ENCODE measurements at places on chromosomes 13 and 19.
A peak's percentile ranks its signal among the peaks of the same experiment; 100 is the strongest.

GRCh38 chr13:99811067-99811700, 160.4 kb downstream of the ZIC5 start:
- DNase-seq, result no peak

DNA sequence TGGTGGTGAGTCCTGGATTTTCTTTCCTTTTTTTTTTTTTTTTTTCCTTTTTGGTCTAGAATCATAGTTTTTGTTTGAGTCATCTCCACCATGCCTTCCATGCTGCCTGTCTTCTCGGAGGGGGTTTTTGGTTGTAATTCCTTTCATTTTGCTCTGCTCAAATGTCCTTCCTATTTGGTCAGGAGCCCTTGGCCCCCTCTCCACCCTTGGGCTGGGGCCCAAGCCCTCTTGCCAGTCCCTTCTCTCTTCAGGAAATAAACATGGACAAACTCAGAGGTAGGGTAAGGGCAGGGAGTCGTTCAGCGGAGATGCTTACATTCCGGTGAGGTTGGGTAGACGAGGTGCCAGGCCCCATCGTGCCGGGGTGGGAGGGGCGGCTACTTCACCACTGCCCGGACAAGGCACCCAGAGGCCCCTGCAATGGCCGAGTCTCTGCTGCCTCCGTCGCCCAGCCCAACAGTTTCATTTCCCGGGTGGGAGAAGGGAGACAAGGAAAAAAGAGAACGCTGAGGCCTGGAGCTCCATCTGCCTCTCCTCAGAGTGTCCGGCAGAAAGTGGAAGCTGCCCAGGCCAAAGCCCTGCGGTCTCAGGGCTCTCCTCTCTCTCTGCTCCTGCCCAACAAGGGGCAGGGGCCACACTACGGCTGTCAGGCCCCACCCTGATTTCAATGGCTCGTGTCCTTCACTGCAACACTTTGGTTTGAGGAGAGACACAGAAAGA, 12.7 kb downstream of the ZNF574 start:
- DNase-seq, result no peak

GRCh38 chr13:66745307-66745706, 484.8 kb downstream of the PCDH9 start:
- DNase-seq, result no peak

DNA sequence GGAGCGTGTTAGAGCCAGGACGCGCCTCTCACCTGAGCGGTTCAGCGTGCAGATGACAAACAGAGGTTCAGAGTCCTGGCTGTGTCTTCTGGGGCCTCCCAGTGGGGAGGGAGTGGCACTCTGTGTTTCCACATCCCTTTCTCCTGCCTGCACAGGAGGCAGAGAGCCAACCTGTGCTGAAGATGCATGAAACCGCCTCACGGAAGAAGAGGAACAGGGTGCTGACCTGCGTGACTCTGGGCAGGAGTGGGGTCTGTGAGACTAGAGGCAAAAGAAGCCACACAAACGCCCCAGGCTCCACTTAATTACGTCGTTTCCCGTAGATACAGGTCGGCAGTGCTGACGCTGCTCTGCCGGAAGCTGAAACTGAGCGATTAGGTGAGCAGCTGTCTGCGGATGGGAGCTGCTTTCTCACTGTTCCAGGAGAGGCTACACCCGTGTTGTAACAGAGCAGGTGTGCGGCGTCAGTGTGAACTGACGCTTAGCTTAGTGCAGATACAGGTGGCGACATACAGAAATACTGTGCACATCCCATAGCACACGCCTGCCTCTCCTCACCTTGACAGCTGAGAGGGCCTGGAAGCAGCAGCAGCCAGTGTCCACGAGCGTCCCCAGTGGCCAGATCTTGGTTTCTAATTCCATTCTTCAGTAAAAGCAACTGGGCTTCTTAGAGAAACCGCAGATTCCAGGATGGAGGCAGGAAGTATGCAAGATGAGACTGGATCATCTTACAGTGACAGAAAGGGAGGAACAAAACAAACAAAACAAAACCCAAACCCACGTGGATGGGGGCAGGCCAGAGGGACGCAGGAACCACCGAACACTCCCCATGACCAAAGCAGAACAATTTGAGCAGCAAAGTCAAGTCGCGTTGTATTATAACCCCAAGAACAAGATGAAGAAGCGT, 37.7 kb upstream of the MCF2L start:
- no peak for DNase-seq

GRCh38 chr13:78012046-78012445, 93.4 kb upstream of the EDNRB start:
- no peak for DNase-seq

- DNase-seq, result no peak
Measured at GRCh38 chr13:74977498-74977897, 504.5 kb downstream of the TBC1D4 start.

GRCh38 chr19:7415163-7415856, 66.6 kb downstream of the ARHGEF18 start:
- no peak for DNase-seq

- DNase-seq, result no peak
Measured at GRCh38 chr19:3788996-3789778, 3.0 kb upstream of the MATK start.

GRCh38 chr19:47226426-47227351, 4.3 kb downstream of the BBC3 start:
- DNase-seq, result peak; percentile 57

GRCh38 chr19:39200803-39201115, 3.3 kb downstream of the SYCN start:
- DNase-seq, result no peak

DNA sequence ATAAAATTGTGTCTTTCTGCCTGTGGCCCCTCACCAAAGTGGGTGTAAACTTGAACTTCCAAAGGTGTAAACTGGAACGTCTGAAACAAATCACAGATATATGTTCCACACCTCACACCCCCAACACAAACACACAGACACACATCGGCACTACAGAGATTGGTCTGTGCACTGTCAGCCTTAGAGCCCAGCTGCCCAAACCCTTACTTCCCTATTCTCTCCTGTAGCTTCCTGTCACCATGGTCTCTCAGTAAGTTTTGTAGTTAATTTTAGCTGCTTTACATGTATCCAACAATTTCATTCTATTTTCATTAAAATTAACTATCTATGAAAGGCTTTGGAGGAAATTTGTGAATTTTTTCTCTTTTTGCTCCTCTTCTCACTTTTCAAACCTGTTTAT, 5.4 kb downstream of the TM9SF2 start:
- DNase-seq, result no peak

DNA sequence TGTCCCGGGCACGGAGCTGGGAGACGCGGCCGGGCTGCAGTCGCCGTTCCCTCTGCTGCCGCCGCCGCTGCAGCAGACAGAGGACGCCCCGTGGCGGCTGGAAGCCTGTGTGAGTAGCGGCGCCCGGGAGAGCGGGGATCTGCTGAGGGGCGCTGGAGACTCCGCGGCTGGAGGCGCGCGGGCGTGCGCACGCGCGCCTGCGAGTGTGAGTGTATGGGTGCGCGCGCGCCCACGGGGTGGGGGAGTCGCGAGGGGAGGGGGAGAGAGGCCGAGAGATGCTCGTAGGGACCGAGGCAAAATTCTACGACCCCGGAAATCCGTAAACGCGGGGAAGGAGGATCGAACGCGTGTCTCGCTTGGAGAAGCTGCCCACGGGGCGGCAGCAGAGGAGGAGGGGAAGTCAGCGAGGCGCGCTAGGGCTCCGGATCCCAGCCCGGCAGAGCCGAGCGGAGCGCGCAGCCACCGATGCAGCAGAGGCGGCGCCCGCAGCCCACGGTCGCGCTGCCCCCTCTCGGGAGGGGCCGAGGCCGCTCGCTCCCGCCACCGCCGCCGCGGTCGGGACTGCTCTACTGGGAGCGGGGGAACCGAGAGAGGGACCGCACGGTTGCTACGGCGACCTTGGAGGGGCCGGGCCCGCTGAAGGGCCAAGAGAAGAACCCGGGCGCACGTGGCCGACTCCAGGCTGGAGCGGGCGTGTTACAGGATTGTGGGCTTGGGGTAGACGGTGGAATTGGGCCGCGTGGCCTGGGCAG, at the start of gene ENOX1:
Gene ENOX1 (minus strand): TSS at position 207 of the 752 bp plus-strand sequence.
- no peak for DNase-seq

- no peak for DNase-seq
Measured at GRCh38 chr13:19632915-19633478, 462 bp upstream of the MPHOSPH8 start.

GRCh38 chr19:18100710-18101109, 3.1 kb downstream of the MAST3 start:
- DNase-seq, result no peak

DNA sequence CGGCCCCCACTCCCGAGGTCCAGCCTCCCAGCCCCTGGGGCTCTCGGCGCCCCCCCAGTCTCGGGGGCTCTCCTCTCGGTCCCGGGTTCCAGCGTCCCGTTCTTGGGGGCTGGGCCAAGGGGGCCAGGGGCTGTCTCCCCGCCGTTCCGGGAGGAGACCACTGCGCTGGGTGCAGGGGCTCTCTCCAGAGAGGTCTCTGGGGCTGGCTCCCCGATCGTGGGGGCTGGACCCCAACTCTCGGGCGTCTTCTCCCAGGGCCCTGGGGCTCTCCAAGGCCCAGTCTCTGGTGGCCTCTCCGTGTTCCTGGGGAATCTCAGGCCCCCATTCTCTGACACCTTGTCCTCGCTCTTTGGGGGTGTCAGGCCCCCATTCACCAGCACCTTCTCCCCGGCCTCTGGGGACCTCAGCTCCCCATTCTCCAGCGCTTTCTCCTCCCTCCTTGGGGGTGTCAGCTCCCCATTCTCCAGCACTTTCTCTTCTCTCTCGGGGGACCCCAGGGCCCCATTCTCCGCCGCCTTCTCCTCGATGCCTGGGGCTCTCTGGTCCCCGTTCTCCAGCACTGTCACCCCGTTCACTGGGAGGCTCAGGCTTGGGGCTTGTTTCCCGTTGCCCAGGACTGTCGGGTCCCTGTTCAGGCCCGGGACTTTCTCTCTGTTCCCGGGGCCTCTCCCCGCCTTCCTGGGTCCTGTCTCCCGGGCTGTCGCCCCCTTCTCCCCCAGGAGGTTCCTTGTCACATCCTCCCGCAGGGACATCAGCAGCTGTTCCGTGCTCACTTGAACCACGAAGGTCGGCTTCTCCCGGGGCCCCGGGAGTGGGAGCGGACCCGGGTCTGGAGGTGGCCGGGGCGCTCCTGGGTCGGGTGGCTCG, 13.7 kb downstream of the LMTK3 start:
- DNase-seq, result no peak

GRCh38 chr19:38478273-38478971, 44.9 kb downstream of the RYR1 start:
- no peak for DNase-seq

DNA sequence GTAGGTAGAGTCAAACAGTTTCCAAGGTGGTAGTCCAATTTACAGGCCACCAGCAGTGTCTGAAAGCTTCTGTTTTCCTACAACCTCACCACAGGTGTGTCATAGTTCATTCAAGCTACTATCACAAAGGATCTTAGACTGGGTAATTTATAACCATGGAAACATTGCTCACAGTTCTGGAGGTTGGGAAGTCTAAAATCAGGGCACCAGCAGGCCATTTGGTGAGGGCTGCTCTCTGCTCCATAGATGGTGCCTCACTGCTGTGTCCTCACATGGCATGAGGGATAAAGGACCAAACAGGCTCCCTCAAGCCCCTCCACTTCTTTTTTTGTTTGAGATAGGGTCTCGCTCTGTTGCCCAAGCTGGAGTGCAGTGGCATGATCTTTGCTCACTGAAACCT, 60.6 kb downstream of the ING1 start:
- DNase-seq, result no peak

DNA sequence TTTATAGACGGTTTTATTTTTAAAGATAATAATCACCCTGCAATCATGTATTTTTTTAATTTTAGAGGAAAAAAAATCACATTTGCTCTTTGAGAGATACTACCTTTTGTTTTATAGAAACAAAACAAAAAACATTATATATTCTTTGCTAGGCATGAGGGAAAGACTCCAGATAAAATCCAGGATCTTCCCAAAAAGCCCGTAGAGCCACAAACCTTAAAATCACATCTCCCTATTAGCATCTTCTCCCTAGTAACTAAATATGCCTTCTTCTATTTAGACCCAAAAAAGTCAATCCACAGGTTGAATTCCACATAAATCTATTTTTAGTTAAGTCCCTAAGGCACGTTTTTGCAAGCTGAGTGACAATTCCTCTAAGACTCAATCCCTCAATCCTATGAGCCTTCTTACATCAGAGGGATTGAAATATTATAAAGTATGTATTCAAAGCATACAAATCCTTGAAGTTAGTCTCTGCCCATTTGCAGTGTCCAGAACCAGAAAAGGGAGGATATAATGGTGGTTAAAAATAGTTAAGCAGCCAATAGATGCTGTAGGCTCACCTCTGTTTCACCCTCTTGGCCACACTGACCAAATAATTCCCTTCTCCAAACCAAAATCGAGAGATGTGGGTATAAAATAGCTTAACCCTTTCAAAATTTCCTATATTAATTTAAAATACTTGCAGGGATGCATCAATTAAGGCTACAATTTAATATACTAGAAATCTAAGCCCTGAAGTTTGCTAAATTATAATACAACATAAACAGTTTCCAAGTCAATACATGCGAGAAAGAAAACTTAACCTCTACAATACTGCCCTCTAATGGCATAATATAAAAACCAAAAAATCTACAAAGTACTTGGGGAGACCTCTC, 64.0 kb downstream of the SERP2 start:
- DNase-seq, result no peak

DNA sequence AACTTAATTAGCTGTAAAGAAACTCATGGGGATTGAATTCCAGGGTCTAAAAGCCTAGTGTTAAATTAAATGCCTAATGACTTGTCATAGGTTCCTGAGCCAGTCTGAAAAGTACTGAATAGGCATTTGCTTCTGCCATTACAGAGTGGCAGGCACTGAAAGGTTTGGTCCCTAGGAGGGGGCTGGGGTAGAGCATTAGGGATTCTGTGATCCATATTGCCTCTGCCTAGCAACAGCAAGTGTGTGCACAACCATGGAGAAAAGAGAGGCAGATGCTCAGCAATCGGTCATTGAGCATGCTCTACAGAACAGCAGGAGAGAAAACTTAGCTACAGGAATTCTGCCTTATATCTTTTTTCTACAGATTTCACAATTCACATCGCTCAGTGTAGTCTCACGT, 133.5 kb downstream of the TRPC4 start:
- no peak for DNase-seq

- peak; percentile 43 for DNase-seq
Measured at GRCh38 chr19:43747557-43748204, 7.1 kb downstream of the SMG9 start.

- peak; percentile 35 for DNase-seq
Measured at GRCh38 chr13:110525328-110526319, 35.9 kb downstream of the RAB20 start.

DNA sequence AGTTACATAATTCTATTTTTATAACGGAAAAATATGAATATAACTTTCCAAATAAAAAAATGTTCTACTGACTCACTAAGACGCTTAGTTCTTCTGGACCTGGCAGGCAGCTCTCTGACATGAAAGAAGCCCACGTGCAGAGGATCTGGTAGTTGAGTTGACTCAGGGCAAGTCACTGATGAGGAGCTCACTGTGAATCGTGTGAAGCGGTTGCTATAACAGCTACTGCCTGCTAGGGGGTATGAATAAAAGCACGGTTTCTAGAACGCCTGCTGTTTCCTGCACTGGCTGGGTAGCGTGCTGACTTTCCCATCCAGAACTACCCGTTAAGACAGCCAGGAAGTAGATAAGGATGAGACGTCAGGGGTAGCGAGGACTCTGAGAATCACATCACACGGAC, 54.7 kb upstream of the WASF3 start:
- DNase-seq, result no peak

GRCh38 chr19:43662487-43662886, 7.5 kb downstream of the PLAUR start:
- DNase-seq, result no peak

- DNase-seq, result no peak
Measured at GRCh38 chr13:60114499-60115028, 49.2 kb downstream of the DIAPH3 start.

Measured in GM12878 (cell line).